ENCODE measurements at places on chromosomes 1 and 21.
A peak's percentile ranks its signal among the peaks of the same experiment; 100 is the strongest.

DNA sequence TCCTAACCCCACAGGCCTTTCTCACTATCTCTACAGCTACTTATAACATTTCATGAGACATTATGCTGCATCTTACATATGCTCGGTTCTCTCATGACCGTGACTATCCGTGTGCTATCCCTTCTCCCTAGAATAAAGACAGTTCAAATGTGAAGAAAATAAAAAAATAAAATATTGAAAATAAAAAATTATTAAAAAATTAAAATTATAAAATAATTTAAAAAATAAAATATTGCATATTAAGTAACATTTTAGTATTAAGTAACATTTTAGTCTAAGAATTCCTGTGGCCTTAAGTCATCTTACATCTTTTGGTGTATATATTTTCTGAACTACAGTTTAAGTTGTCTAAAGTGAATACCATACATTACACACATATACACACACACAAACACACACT, 415.5 kb downstream of the DPYD start:
- DNase-seq, result no peak

- no peak for DNase-seq
Observed at GRCh38 chr1:68173283-68173935, 58.9 kb downstream of the WLS start.

- DNase-seq, result no peak
Observed at GRCh38 chr1:96996001-96996400, 274.4 kb downstream of the PTBP2 start.

- DNase-seq, result no peak
Observed at GRCh38 chr21:16323596-16323995, 593.8 kb downstream of the USP25 start.

GRCh38 chr1:9703165-9703509, 51.6 kb downstream of the PIK3CD start:
- no peak for DNase-seq

GRCh38 chr1:238722812-238723211, 663.6 kb upstream of the CHRM3 start:
- DNase-seq, result no peak

DNA sequence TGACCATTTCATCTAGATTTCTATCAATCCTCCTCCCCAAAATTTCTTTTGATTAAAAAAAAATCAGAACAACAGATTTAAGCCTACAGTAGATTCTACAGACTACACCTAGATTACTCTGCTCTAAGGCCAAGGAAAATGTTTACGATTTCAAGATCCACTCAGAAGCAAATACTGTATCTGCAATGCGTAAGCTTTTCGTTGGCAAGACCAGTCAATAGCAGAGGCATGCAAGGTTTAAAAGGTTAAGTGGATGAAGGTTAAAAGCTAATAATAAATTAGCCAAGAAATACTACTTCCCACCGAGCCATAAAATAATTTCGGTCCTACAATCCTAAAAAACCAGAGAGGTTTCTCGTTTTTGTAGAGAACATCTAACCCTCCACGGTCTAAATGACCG, 1.3 kb downstream of the CLSTN1 start:
- DNase-seq, result no peak

DNA sequence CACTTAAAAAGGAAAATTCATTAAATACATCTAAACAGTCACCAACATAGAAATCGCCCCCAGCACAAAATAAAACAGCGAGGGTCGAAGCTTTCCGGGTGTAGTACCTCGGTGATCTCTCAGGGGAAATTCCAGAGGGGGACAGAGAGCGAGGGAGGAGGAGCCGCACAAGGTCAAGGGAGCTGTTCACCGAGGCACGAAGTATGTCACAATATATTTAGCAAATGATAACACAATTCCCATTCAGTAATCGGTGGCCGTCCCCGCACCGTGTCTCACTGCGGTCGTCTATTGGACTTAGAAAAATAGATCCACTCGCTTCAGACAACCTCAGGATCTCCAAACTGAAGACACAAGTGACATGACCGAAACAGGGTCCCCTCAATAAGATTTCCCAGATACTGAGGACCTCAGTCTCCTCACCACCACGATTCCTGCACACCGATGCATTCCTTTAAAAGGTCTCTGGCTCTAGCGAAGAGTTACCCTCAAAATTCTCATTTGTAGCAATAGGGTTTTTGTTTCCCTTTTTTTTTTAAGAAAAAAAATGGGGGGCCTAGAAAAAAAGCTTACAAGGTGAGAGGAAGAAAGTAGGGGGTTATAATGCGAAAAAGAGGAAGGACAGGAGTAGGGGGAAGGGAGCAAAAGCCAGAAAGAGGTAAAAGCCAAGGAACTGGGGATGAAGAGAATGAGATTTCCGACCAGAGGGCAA, 1.1 kb downstream of the LPGAT1 start:
- no peak for DNase-seq

DNA sequence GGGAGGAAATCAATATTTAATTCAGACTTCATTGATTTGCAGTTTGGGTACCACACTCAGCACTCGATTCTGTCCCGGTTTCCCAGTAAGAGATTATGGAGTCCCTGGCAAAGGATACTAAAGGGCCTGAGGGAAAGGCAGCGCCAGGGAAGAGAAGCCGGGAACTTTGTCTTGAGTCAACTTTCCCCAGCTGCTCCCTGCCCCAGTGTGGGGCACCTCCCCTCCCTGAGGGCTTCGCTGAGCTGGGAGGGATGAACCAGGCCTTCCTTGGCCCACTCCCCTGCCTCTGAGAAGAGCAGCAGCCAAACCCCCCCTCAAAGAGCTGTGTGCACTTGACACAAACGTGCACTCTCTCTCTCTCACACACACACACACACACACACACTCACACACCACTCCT, 32.6 kb downstream of the OPTC start:
- no peak for DNase-seq

DNA sequence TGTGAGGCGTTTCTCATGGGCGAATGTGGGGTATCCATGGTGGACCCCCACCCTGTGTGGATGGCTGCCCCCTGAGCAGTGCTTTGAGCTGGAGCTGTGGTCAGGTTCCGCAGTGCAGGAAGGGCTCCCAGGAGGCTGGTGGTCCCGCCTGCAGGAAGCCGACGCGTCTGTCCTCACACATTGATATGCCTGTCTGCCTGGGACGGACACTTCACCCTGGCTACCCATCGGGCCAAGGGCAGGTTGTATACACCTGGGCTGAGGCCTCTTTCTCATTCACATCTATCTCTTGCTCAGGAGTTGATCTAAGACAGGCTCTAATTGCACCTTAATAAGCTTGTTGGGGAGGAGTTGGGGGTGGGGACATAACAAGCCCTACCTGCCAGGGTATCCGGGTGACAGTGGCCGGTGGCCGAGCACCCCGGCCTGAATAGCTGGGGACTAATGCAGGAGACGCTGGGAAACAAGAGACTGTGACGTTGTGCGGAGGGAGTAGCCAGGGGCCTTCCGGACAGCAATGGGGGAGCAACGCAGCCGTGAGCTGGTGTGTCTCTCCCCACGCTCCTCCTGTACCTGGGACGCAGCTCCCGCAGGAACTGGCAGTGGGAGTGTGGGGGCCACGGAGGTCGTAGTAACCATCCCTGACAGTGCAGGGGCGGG, 21.7 kb downstream of the PDXK start:
- DNase-seq, result no peak

- peak; percentile 92 for DNase-seq
Observed at GRCh38 chr1:43974443-43975248, at the start of gene ATP6V0B. TSS of gene ATP6V0B (plus strand) at chr1:43974960. CDS start at chr1:43975041, 81 bp downstream.

DNA sequence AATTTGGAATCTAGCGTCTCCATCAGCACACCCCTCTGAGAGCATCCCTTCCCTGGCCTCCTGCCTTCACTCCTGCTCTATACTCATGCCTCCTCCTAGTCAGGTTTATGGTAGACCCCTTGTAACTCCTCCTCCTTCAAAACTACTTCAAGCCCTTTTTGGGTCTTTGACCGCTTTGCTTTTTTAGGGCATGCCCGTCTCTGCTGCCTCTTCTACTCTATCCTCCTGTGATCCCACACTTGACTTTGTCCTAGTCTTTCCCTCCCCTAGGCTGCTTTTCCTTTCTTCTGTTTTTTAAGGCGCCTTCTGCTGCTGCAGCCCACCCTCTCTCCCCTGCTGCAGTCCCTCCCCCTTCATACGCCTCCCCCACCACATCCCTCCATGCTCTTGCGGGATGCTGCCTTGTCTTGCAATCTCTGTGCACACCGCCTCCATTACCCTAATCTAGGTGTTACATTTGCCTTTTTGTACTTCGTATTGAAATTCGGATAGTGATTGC, 1.5 kb downstream of the SNX27 start:
- DNase-seq, result no peak

DNA sequence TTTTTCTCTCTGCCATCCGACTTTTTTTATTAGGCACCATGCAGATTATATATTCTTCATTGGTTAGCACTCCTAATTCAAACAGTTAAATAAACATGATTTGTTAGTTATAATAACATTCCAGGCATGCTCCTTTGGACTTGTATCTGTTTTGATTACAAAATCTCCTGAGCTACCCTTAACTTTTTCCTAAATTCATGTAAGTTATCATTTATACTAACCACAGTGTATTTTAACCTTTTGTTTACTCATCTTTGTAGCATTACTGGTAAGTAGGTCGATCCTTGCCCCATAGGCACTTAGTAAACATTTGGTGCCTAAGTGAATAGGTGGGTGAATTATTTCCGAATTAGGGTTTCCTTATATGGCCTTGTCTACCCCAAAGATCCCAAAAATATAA, 43.8 kb downstream of the MIER1 start:
- no peak for DNase-seq

GRCh38 chr1:22362626-22363402, 88.8 kb upstream of the ZBTB40 start:
- no peak for DNase-seq

- DNase-seq, result no peak
Observed at GRCh38 chr1:210402560-210402959, 73.9 kb downstream of the HHAT start.

- no peak for DNase-seq
Observed at GRCh38 chr1:210384625-210385024, 55.9 kb downstream of the HHAT start.

GRCh38 chr21:31043471-31043870, 5.2 kb upstream of the KRTAP19-8 start:
- no peak for DNase-seq

GRCh38 chr21:30577766-30578165, 12.4 kb downstream of the KRTAP22-2 start:
- DNase-seq, result no peak

GRCh38 chr1:18723701-18724411, 93.2 kb downstream of the PAX7 start:
- no peak for DNase-seq

Data from activated gamma-delta T cell treated with Interleukin-2 at 50 U/mL for 16 hours (primary cell).